SHP77 treated with DMSO at 0.1 percent for 48 hours (cell line): ENCODE measurements at places on chromosomes 1 and 21.

- no peak for DNase-seq
These were observed 159.3 kb upstream of the LMO4 start for GRCh38 chr1:87169263-87169910.

GRCh38 chr21:41119901-41120300 lies 48.1 kb upstream of the BACE2 start:
- DNase-seq: no peak

- DNase-seq: no peak
These were observed 76.5 kb downstream of the ARHGEF10L start for GRCh38 chr1:17615959-17616358.

DNA sequence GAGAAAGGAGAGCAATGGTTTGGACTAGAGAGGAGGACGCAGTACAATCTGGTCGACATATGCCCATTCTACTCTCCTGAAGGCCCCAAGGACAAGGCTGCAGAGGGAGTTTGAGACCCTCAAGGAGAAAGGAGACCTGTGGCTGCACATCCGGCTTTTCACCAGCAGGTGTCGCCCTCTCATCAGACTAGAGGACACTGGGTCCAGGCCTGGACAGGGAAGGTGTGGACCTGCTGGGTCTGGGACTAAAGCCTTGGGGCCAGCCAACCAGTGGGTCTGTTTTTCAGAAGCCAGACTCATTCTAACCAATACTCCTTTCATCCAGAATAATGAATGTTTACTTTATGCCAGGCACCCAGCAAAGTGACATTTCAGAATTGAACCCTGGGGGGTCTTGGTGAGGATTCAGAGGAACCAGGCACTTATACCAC lies 5.0 kb downstream of the SRARP start:
- DNase-seq: no peak

GRCh38 chr21:38813547-38813946 lies 7.8 kb downstream of the ETS2 start:
- no peak for DNase-seq

- DNase-seq: no peak
These were observed 102.3 kb upstream of the LPGAT1 start for GRCh38 chr1:211932933-211933254.

GRCh38 chr1:176949033-176949662 lies 215.4 kb downstream of the ASTN1 start:
- no peak for DNase-seq

GRCh38 chr1:244335456-244335855 lies 116.3 kb downstream of the ADSS2 start:
- DNase-seq: no peak

GRCh38 chr1:93257889-93258288 lies 77.4 kb downstream of the CCDC18 start:
- DNase-seq: no peak
